Caki2 (cell line): ENCODE measurements at places on chromosomes 7 and 10.

GRCh38 chr7:125316466-125316865, 386.8 kb upstream of the POT1 start:
- DNase-seq: peak; percentile 42

DNA sequence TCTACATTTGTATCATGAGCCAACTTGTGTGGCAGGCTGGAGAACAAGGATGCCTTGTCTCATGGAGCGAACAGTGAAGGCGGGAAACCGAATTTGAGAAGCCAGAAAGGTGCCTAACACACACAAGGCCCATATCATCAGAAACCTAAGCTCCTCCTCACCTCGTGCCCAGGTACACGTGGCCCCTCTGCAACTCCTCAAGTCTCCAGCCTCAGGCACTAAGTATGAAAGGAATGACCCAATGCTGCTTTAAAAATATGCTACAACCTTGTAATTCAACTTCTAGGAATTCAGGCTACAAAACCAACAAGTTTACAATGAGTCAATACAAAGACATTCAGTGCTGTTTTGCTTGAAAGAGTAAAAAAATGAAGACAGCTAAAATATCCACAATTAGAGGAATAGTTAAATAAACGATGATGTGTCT, 95.7 kb downstream of the CDK6 start:
- peak; percentile 78 for DNase-seq

DNA sequence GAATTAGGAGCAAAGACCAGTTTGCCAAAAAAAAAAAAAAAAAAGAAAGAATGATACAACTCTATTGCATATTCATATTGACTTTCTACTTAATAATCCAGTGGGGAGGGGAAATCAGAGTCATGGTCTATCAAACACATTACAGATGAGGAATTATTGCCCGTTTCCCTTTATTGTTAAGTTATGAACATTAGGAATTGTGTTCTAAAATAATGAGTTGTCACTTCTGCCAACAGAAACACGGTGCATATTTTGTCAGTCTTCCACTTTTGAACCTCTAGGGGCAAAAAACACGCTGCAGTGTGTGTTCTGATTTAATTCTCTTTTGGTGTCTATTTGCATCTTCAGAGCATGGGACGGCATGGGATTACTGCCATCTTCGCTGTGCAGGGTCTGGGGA, 115.7 kb upstream of the RHOBTB1 start:
- no peak for DNase-seq

DNA sequence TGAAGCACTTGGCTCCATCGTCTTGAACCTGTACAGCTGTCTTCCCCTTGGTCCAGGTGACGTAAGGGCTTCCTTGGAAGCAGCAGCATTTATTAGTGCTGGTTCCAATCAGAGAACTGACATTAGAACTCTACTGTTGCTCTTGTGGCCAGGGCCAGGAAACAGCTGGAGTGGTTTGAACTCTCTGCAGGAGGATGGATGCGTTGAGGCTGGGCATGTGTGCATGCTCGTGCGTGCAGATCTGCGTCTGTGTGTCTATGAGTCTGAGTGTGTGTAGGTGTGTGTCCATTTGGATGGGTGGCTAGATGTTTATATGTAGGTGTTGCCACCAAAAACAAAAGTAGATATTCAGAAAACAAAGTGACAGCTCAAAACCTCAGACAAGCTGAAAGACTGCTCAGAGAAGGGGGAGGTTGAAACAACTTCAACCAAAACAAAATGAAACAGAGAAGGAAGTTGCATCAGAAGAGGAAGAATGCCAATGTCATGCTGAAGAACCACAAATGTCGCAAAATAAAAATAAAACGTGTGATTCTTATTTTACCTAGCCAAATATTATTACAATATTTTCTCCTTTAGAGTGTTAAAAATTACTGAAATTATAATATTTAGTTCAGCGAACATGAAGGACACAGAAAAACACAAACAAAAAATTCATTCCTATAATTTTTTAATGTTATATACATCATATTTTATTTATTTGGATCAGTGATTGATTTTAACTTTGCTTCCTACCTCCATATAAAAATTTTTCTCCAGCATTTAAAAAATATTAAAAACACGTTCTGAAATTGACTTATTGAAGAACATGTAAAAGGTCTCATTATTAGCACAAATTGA, 96.1 kb upstream of the MKLN1 start:
- no peak for DNase-seq

GRCh38 chr7:98130959-98131358, 24.3 kb downstream of the LMTK2 start:
- no peak for DNase-seq

GRCh38 chr10:79406683-79407422, 38.6 kb downstream of the ZCCHC24 start:
- DNase-seq: no peak

GRCh38 chr10:15751046-15751445, 31.3 kb upstream of the ITGA8 start:
- DNase-seq: no peak

DNA sequence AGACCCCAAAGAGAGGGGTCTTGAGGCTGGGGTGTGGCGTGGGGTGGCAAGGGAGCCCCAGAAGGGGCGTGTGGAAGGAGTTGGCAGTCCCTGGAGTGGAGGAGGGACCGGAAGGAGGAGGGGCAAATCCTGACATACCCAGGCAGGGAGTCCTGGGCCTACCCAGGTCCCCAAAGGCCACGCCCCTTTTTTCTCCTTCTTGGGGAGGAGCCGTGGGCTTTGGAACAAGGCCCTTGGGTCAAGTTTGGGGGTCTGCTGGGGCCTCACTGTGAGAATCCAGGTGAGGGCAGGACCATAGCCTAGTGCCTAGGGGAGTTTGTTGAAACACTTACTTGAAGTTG, 1.2 kb upstream of the SMARCD3 start:
- DNase-seq: peak; percentile 61

DNA sequence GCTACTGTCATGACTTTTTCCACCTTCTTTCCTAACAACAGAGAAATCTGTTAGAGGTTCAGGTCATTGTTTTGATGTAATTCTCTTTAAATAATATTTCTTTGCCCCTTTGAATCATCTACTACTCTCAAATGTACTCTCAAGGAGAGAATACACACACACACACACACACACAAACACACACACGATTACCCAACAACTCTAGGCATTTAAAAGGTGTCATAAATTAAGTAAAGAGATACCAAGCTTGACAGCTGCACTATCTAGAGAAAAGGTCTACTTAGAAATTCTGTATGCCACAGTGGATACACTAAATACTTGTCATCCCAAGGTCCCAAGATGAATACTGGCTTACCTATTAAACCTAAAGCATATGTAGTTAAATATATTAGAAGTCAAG, 4.8 kb downstream of the PANK1 start:
- DNase-seq: no peak

DNA sequence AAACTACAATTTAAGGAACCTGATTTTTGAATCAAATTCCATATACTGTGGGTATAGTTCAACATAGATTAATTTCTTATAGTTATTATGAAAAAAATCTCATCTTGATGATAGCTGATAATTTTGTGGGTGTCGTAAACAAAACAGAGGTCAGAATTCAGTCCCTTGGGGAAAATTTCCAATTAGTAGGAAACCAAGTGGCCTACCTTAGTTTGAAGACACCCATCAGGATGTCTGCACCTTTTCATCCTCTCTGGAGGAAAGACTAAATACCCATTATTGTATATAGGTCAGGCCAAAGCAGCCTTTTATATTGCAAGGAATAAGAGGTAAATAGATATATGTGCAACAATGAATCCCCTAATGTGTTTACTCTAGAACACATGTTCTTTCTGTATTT, 6.4 kb downstream of the IKZF1 start:
- DNase-seq: no peak

- DNase-seq: peak; percentile 80
Observed at GRCh38 chr10:116888380-116889055, 39.2 kb downstream of the ENO4 start.

DNA sequence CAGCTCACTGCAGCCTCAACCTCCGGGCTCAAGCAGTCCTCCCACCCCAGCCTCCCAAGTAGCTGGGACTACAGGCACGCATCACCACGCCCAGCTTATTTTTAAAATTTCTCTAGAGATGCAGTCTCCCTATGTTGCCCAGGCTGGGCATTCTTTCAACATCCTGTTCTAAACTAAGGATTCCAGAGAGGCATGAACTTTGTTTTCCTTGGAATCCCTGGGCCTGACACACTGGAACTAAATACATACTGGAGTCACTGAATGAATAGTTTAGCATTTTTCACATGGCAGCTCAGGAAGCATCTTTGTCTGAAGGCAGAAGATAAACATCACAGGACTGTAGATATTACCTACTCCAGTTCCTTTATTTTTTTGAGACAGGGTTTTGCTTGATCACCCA, 108.7 kb downstream of the ITIH5 start:
- no peak for DNase-seq

DNA sequence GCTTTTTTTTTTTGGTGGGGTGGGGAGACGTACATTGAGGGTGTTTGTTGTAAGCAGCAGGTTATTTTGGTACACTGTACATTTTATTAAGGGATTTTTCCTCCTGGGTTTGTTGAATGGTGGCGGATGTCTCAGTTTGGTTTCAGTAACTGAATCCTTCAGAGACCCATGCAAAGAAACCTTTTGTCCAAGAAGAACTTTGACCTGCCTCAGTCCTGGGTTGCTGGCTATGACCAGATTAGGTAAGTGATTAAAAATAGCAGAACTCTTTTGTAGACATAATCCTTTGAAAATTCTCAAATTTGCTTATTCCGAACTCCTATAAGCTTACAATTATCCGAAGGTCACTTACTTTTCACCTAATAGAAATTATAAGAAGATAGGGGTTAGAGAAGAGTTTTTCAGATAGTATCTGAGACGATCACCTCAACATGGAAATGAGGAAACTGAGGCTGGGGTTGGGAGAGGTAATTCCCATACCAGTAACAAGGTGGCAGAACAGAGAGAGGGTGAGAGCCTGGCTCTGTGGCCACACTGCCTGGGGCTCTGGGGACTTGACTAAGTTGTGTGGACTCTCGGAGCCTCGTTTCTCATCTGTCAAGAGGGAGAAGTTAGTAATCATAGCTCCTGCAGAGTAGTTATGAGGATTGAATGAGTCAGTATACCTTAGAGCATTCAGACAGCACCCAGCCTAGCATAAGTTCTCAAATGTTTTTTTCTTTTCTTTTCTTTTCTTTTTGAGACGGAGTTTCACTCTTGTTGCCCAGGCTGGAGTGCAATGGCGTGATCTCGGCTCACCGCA, 87.4 kb downstream of the CCNY start:
- DNase-seq: no peak

GRCh38 chr7:133910761-133911160, 216.4 kb upstream of the LRGUK start:
- no peak for DNase-seq

DNA sequence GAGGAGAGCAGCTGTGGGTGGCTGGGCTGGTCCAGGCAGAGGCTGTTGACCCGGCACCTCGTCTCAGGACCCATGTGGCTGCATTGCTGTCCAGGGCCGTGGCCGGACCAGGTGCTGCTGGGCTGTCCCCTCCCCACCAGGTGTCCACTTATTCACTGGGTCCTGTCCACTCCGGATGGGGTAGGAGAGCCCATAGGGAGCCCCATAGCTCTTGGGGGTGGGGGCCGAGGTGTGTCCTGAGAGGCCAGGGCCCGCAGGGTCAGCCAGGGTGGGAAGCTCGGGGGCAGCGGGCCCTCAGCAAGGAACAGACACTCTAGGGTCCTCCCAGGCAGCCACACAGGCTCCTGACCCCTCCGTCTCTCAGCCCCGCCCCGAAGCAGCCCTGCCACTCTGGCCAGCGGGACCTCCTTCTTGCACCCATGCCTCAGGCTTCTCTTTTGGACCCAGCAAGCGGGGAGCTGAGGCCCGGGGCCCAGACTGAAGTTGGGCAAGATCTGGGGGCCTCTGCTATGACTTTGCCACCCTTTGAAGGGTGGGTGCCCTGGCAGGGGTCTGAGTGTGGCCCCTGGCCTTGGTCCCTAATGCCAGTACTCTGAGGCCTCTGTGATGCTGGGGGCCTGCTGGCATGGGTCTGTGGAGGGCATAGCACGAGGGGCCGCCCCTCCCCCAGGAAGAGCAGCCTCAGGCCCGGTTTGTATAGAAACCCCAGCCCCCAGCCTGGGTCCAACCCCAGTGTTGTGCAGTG, 86.4 kb downstream of the NKX6-2 start:
- DNase-seq: no peak

- no peak for DNase-seq
Observed at GRCh38 chr10:21071001-21071673, 174.0 kb upstream of the NEBL start.
